ENCODE measurements at places on chromosomes 5 and 9.

GRCh38 chr5:111975133-111975532 is 218.1 kb upstream of the NREP start:
- no peak for DNase-seq

- no peak for DNase-seq
Measured at GRCh38 chr5:171601266-171601881, 181.9 kb downstream of the FGF18 start.

GRCh38 chr9:750249-750967 is 91.1 kb upstream of the DMRT1 start:
- DNase-seq, result no peak

GRCh38 chr5:154131817-154132216 is 58.7 kb upstream of the GALNT10 start:
- no peak for DNase-seq

DNA sequence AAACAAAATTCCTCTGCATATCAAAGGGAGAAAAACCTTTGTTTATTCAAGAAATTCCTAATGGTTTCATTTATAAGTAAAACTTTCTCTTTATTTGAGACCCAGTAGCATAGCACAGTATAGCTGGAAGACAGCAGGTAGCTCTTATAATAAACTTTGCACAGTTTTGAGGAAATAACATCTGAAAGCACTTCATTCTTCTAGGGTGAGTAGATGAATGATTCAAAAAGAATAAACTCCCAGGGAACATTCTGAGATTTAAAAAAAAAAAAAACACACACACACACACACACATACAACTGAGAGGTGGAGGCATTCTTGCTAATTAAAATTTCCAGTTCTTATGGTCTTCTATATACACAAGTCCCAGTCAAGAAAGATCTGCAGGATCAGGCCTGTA is 197.3 kb downstream of the BNC2 start:
- no peak for DNase-seq
